Globus pallidus (tissue), 1 donor: ENCODE measurements at places on chromosomes 5 and 9.

DNA sequence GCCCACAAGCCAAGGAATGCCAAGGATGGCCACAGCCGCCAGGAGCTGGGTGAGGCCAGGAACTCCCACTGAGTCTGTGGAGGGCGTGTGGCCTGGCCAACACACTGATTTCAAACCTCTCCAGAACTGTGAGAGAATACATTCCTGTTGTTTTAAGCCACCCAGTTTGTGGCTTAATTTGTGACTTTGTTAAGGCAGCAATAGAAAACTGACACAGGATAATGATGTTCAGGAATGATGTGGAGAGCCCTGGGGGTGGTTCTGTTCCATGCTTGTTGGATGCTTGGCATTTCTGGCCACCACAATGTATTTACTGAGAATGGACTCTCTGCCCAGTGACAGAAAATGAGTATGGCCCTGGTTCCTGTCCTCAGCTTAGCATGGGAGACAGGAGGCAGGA, 82.8 kb downstream of the DAP start:
- no peak for DNase-seq

GRCh38 chr9:126203313-126203712, 123.3 kb upstream of the MVB12B start:
- no peak for DNase-seq

GRCh38 chr5:82439750-82440445, 161.7 kb upstream of the RPS23 start:
- no peak for DNase-seq

DNA sequence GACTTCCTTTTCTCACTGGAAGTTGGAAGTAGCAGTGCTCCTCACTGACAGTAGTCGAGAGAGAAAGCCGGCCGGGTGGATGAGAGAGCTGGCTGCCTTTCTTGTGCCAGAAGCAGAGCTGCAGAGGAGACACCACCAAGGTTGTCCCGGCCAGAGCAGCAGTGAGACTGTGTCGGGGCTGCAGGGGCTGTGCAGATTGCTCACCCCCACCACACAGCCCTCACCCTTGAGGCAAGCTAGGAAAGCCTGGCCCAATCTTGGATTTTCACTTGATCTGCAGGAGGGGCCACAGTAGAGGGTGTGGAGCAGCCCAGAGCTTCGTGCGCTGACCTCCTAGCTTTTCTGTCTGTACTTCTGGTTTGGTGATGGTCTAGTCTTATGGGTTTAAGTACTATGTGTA, 9.1 kb downstream of the OSMR start:
- no peak for DNase-seq

- DNase-seq, result no peak
Measured at GRCh38 chr5:20109326-20109725, 121.3 kb upstream of the CDH18 start.

DNA sequence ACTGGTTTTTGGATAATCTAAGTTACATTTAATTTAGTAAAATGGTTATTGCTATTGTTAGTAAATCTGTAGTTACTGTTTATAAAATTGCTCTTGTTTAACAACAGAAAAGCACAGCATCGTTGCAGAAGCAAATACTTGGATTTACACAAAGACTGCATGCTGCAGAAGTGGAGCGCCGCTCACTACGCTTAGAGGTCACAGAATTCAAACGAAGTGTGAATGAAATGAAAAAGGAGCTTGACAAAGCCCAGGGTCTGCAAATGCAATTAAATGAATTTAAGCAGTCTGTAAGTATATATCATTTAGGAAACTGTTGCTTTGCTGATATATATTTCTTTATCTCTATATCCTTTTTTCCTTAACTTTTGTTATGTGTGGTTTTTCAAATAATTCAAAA, 226.0 kb downstream of the CCDC171 start:
- no peak for DNase-seq
